Left ventricle myocardium inferior (tissue), 1 donor: ENCODE measurements at places on chromosomes 6 and 20. TPM values are rescaled to one million over a fixed set of nuclear protein-coding genes. Genes with fewer than 3 reads are reported as not detected.

GRCh38 chr6:149433881-149434280, 33.8 kb downstream of the SUMO4 start:
- peaks cover 4% of the 10 kb centered on the region for H3K4me1 ChIP-seq
- no peak overlapping the region for H3K4me3 ChIP-seq
- H3K36me3 ChIP-seq, result no peaks in the 10 kb centered on the region
- DNase-seq, result no peak
- peaks cover 9% of the 10 kb centered on the region for H3K27me3 ChIP-seq

DNA sequence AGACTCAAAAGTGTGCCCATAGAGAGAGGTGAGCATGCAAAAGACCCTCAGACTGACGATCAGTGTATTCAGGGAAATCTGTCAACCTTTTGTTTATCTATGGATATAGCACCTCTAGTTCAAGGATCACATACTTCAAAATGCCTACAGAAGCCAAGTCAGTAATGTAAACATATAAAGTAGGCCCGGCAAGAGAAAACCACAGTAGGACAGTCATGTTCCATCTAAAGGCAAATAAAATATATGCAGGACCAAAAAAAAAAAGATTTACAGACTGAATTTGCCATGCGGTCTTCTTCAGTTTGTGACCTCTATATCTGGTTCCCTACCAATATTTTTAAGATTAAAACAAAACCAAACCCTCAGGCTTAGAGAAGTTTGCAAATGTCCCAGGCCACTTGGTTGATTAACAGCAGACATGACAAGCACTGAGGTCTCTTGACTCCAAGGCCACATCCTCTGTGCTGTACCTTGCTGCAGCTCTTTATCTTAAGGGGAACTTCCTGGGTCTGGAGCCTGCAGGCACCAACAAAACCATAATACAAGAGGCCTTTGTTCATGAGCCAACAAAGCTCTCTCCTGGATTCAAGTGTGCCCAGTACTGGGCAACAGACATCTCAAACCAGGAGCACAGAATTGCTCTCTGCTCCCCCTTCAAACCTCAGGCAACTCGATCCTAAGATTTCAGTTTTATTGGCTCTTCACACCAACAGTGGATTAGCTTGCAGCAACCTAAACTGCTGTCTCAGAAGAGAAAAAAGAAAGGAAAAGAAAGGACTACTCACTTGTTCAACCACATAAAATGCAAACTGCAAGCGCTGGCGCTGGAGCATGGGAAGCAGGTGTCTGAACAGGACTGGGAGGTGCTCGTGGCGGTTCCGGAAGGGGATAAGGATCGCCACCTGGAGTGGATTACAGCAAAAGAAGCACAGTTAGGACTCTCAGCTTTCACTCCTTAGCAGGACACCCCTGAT, 71.7 kb downstream of the B4GALT5 start:
- peaks cover 12% of the 10 kb centered on the region for H3K4me1 ChIP-seq
- no peak overlapping the region for H3K4me3 ChIP-seq
- H3K27me3 ChIP-seq, result no peaks in the 10 kb centered on the region
- peaks cover 93% of the 10 kb centered on the region for H3K36me3 ChIP-seq

DNA sequence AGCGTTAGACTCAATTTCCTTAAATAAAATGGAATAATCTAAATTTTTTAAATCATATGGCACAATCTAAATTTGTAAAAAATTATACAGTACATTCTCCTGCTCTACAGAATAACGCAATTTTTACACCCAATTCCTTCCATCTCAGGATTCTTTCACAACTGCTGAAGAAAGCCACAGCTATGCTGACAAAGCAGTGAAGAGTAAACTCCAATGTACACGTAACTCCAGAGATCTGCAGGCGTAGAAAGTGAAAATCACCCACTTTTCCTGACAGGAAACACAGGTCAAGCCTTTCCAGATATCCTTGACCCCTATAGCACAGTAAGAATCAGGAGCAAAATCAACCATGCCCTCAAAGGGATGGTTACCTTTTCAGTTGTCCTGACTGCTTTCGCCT, 27.4 kb downstream of the EPHA7 start:
- H3K27me3 ChIP-seq, result no peaks in the 10 kb centered on the region
- no peak overlapping the region for H3K4me3 ChIP-seq
- H3K4me1 ChIP-seq, result peaks cover 6% of the 10 kb centered on the region

- H3K27ac ChIP-seq, result peak overlapping the region; percentile 38
- H3K4me1 ChIP-seq, result peaks cover 54% of the 10 kb centered on the region
- H3K36me3 ChIP-seq, result peaks cover under 1% of the 10 kb centered on the region
- DNase-seq, result no peak
- H3K4me3 ChIP-seq, result peak overlapping the region; percentile 94
These were observed 3.1 kb downstream of the NCOA7 start for GRCh38 chr6:125793863-125794262.

- no peaks in the 10 kb centered on the region for H3K4me1 ChIP-seq
- peaks cover 71% of the 10 kb centered on the region for H3K36me3 ChIP-seq
- H3K4me3 ChIP-seq, result no peak overlapping the region
- H3K27me3 ChIP-seq, result no peaks in the 10 kb centered on the region
- peak overlapping the region; percentile 20 for H3K27ac ChIP-seq
These were observed 55.4 kb upstream of the MOXD1 start for GRCh38 chr6:132456700-132457143.

DNA sequence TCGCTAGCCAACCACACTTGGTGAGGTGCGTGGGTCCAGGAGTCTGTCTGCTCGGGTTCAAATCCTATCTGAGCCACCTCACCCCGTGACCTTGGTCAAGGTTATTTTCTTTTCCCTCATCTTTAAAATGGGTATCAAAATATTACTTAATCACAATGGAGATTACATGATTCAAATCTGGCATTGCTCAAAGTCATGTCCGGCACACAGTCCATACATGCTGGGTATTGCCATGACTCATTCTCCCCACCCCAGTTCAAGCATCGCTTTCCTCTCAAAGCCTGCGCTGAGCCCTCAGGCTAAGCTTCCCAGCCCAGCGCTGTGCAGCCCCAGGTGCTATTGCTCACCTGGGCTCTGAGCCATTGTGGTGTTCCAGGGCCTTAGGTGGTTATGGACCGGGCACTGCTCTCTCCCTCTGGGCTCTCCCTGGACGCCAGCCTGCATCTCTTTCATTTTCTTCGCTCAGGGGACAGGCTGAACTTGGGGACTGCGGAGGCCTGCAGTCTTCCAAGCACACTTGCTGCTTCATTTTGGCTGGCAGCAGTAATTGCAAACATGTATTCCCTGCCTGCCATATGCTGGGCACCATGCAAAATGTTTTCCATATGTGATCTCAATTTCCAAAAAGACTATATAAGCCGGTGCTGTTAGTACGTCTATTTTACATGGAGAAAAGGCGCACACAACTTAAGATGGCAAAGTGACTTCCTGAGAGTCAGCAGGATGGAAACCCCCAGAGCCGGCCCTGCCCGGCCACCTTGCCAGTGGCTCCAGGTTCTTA, 27.3 kb downstream of the WRNIP1 start:
- H3K36me3 ChIP-seq, result no peaks in the 10 kb centered on the region
- DNase-seq, result no peak
- H3K4me3 ChIP-seq, result no peak overlapping the region
- H3K4me1 ChIP-seq, result peaks cover 43% of the 10 kb centered on the region
- H3K27ac ChIP-seq, result peak overlapping the region; percentile 76

- H3K36me3 ChIP-seq, result no peaks in the 10 kb centered on the region
- H3K27me3 ChIP-seq, result peaks cover 82% of the 10 kb centered on the region
- no peak for DNase-seq
- H3K27ac ChIP-seq, result no peak overlapping the region
These were observed 6.6 kb upstream of the SPO11 start for GRCh38 chr20:57323034-57323433.

- no peak overlapping the region for H3K27ac ChIP-seq
- no peak for DNase-seq
- H3K4me3 ChIP-seq, result no peak overlapping the region
- H3K27me3 ChIP-seq, result peaks cover 99% of the 10 kb centered on the region
- H3K4me1 ChIP-seq, result no peaks in the 10 kb centered on the region
These were observed 120.6 kb downstream of the GRM4 start for GRCh38 chr6:34025112-34025807.

- H3K27me3 ChIP-seq, result peaks cover 28% of the 10 kb centered on the region
- peak overlapping the region; percentile 42 for H3K27ac ChIP-seq
- DNase-seq, result peak; percentile 35
- peaks cover 8% of the 10 kb centered on the region for H3K4me1 ChIP-seq
- no peak overlapping the region for H3K4me3 ChIP-seq
These were observed 202.0 kb upstream of the RNF24 start for GRCh38 chr20:4217349-4217841.

The PPP1R3G gene
- total RNA-seq, result 11.1 TPM

The TCF15 gene
- 11.1 TPM for total RNA-seq

The SYNJ2 gene
- 12.3 TPM for total RNA-seq

The OLIG3 gene
- total RNA-seq, result not detected

The ATP6V1G2 gene
- total RNA-seq, result 1.6 TPM

The NKX2-2 gene
- not detected for total RNA-seq
